ENCODE measurements at places on chromosomes 5 and 9.

- DNase-seq: peak; percentile 14
Measured at GRCh38 chr9:137971477-137972138, 94.0 kb downstream of the CACNA1B start.

DNA sequence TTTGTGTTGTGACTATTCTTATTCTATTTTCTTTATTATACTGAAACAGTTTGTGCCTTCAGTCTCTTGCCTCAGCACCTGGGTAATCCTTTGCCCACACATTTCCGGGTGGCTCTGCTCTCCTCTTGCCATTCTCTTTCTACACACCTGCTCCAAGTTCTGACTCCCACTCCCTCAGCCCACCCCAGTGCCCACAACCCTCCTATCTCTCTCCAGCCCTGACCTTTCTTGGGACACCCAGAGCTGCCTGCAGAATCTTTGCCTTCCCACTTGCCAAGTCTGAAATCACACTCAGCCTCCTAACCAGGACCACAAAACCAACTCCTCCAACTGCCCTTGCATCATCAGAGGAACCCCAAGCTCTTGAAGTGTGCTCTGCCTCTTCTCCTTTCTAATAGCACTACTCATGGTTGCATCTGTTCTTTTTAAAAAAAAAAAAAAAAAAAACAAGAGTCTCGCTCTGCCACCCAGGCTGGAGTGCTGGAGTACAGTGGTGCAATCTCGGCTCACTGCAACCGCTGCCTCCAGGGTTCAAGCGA lies 4.1 kb downstream of the SWI5 start:
- no peak for DNase-seq

DNA sequence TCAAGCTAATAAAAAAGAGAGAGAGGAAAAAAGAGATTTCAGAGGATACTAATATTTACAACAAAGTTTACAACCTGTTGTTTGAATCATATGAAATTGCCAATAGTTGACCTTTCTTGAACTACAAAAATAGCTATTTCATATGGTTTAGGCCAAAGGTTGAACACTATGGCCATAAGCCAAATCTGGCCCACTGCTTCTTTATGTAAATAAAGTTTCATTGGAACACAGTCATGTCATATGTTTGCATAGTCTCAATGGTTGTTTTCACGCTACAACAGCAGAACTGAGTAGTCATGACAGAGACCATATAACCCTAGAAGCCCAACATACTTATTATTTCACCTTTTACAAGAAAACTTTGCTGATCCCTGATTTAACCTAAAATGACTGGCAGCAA lies 20.9 kb downstream of the SEMA5A start:
- DNase-seq: no peak

DNA sequence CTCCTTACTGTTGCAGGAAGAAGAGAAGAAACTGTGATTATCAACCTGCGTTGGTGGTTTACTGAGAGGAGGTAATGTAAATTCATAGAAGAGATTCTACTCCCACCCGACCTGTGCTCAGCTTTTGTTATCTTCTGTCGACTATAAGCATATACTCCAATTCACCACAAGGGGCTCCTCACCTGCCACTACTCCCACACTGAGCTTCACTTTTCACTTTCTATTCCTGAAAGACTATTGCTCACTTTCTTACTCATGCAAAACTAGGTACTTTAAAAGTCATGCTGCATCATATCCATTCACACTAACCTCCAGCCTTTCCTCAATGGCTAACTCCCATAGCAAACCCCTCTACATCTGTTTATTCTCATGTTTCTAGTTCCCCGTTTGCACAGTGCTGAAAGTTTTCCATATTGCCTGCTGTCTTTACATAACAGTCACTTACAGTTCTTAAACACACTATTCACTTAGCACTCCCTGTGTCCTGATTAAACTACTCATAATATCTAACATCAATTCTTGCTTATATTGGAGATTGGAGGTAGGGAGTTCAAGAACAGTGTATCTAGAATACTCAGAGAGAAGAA lies 1062.6 kb downstream of the NR2F1-AS1 start:
- peak; percentile 73 for DNase-seq

DNA sequence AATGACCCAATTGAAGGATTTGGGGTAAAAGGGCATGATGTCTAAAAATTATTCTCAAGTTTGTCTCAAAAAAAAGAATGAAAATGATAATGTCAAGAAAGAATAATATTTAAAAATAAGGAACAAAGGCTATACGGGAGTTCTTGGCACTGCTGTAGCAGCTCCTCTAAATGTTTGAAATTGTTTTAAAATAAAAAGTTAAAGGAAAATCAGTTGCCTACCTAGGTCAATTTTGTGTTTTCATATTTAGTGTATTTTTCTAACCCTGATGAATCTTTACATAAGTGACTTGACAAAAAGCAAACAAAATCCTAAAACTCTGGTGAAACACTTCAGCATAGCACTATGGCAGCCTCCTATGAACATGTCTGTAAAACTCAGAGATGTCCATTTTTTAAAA lies 56.4 kb downstream of the ALDH1A1 start:
- DNase-seq: no peak

- no peak for DNase-seq
Measured at GRCh38 chr9:113531919-113532808, 68.6 kb downstream of the RGS3 start.

DNA sequence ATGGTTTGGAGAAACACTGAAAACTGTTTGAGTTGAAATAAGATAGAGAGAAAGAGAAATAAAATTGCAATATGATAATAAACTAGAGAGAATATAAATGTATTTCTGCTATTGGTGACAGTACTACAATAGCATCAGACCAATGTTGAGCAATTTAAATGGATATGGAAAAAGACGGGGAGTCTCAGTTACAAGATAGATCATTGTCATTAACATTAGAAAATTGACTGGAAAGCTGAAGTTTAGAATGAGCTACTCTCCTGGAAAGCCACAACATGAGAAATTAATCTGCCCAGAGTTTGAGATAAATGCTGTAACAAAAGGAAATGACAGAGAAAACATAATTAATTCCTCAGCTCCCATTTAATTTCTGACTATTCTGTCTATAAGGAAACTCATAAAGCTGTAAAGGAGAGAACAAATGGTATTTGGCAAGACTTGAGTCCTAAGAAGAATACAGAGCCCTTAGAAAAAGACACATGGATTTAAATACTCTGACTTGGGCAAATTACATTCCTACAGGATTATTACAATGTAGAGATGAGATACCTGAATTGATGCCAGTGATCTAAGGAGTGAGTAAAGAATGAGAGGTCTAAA lies 624.5 kb upstream of the CHD1 start:
- no peak for DNase-seq
